ENCODE measurements at places on chromosomes 16 and 17.
A peak's percentile ranks its signal among the peaks of the same experiment; 100 is the strongest.

GRCh38 chr17:5893741-5894140, 176.4 kb upstream of the WSCD1 start:
- DNase-seq, result no peak

GRCh38 chr17:38628441-38628840, 22.7 kb upstream of the SRCIN1 start:
- no peak for DNase-seq

- no peak for DNase-seq
Measured at GRCh38 chr16:85961988-85962915, 63.3 kb downstream of the IRF8 start.

DNA sequence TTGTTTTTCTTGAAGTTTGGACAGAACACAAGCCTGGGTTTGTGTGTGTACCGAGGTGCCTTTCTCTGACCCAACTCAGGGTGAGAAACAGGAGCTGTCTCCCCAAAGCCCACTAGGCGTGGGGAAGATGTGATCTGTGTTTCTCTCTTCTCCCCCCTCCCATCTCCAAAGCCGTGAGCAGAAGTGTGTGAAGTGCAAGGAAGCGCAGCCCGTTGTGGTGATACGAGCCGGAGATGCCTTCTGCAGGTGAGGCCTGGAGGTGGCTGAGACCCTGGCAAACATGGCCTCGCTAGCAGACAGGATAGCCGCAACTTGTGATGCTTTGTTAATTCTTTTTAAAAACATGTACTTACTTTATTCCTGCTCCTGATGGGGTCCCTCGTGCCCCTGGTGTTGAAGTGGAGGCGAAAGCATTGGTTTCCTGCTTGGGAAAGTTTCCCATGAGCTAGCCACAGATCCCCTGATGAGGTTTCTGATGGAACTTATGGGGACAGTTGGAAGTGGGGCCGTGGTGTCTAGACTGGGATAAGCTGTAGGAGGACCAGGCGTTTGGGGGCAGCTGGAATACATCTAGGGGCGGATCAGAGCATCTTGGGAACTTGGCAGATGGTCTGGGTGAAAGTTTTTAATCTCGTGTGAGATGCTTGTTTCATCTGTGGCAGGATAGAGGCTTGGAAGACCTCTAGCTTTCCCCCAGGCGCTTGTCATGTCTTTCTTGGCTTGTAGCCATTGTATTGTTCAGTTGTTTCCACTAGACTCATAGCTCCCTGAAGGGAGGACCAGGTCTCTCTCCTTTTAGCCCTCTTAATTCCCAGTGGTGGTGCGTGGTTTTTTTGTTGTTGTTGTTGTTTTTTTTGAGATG, 893 bp downstream of the CTU2 start:
- no peak for DNase-seq

GRCh38 chr16:67979955-67980678, at the start of gene DPEP3:
Gene DPEP3 (minus strand): TSS chr16:67980499. CDS start chr16:67980380, 119 bp downstream.
- DNase-seq, result no peak

GRCh38 chr17:69254187-69254586, 25.6 kb upstream of the ABCA10 start:
- no peak for DNase-seq

DNA sequence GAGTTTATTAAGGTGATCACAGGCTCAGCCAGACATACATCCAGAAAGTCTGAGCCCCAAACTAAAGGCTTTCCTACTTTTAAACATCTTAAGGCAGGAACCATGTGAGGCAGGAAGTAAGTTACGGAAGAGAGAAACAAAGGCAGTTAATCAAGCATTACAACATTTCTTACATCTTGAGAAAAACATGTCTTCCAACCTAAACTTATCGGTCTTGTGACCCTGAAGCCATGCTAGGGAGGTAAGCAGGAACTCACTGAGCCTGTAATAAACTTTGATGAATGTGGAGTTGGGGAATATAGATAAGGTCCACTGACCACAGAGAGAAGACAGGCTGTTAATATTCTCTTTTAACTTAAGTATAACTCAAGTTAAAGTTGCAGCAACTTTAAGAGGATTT, 3.5 kb upstream of the ACSM3 start:
- DNase-seq, result no peak

DNA sequence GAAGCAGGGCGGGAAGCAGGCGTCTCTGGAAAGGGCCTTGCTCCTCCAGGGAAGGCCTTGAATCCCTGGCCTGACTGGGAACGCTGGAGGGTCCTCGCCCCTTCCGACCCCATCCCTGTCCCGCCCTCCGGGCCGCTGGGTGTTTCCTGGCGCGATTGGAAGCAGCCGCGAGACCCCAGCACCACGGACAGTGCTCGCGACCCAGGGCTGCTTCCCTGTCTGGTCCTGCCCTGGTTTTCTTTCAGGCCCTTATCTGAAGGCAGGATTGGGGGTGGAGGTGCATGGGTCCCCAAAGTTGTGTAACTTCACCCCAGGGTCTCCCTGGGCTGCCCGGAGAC, 2.1 kb downstream of the MGAT5B start:
- DNase-seq, result no peak

- no peak for DNase-seq
Measured at GRCh38 chr17:12909046-12909445, 108.8 kb downstream of the ELAC2 start.

- no peak for DNase-seq
Measured at GRCh38 chr16:27967169-27967568, 96.3 kb downstream of the GSG1L start.

DNA sequence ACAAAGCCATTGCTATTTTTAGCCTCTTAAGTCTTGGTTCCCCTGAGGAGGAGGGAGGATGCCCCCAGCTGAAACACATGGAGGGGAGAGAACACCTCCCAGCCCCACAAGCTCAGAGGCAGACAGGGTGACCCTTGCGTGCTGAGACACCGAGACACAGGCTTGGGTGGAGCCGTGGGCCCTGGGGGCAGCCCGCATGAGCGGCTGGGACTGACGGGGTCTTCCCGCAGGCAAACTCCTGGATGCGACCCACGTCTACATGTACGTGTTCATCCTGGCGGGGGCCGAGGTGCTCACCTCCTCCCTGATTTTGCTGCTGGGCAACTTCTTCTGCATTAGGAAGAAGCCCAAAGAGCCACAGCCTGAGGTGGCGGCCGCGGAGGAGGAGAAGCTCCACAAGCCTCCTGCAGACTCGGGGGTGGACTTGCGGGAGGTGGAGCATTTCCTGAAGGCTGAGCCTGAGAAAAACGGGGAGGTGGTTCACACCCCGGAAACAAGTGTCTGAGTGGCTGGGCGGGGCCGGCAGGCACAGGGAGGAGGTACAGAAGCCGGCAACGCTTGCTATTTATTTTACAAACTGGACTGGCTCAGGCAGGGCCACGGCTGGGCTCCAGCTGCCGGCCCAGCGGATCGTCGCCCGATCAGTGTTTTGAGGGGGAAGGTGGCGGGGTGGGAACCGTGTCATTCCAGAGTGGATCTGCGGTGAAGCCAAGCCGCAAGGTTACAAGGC, 9.8 kb downstream of the SLC16A3 start:
- peak; percentile 70 for DNase-seq

GRCh38 chr17:68719431-68719830, 118.3 kb upstream of the FAM20A start:
- no peak for DNase-seq

GRCh38 chr17:27496437-27496943, 40.2 kb downstream of the KSR1 start:
- no peak for DNase-seq

GRCh38 chr17:29880031-29880430, 50.0 kb downstream of the SSH2 start:
- DNase-seq, result no peak

DNA sequence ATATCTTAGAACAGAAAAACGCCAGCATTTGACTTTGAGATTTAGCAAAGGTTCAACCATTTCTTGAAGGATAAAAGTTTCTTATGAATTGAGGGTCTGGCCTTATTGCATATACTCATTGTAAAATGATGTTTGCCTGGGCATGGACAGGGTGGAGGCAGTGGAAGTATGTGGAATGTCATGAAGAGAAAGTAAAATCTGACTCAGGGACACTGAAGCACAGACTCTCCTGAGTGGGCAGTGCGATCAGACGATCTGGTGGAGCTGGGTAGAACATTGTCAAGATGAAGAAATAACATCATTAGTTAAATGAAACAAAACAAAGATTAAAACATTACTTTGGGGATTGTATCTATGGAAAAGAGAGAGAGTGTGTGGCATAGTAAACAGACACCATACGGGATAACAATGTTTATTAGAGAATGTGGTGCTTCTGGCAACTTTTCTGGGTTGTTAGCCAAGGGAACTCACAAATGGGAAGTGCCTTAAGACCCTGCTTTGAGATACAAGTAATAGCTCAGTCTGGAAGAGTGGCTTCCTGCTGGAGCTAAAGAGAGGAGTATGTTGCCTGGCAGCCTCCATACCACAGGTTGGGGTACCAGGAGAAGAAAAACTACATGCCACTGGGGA, 4.4 kb downstream of the MAP3K3 start:
- no peak for DNase-seq

DNA sequence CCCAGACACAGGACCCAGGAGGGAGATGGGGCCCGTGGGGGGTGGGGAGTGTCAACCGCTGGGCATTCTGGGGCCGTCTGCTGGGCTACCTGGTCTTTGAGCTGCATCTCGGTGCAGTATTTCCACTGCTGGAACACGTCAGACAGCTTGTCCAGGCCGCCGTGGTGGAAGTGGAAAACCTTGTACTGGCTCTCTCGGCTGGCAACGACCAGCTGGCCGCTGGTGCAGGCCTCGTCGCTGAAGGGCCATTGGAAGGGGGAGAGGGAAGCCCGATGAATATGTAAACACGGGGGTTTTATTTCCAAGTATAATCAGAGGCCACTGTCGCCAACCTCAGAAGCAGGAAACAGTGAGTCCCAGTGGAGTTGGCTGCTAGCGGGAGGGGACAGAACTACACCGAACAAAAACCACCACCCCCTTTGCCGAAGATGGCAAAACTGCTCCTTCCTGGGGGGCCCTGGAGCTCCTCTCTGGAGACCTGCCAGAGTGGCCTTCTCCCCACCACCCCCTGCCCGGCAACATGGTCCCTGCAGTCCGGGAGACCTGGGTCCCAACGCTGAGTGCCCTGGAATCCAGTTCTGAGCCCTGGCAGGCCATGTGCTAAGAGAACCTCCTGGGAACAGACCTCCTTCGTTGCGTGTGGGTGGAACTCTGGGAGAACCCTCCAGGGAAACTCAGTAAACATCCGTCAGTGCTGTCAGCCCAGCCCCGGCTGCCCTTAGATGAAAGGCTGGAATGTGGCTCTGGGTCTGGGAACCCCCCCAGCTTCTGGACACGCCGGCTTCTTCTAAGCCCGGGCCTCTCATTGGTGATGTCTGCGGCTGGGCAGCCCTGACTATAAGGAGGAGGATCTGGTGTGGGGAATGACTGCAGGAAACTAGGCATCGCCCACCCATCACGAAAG, 84.1 kb downstream of the TBC1D16 start:
- DNase-seq, result no peak

GRCh38 chr16:58318391-58318790, 23.6 kb upstream of the PRSS54 start:
- no peak for DNase-seq

DNA sequence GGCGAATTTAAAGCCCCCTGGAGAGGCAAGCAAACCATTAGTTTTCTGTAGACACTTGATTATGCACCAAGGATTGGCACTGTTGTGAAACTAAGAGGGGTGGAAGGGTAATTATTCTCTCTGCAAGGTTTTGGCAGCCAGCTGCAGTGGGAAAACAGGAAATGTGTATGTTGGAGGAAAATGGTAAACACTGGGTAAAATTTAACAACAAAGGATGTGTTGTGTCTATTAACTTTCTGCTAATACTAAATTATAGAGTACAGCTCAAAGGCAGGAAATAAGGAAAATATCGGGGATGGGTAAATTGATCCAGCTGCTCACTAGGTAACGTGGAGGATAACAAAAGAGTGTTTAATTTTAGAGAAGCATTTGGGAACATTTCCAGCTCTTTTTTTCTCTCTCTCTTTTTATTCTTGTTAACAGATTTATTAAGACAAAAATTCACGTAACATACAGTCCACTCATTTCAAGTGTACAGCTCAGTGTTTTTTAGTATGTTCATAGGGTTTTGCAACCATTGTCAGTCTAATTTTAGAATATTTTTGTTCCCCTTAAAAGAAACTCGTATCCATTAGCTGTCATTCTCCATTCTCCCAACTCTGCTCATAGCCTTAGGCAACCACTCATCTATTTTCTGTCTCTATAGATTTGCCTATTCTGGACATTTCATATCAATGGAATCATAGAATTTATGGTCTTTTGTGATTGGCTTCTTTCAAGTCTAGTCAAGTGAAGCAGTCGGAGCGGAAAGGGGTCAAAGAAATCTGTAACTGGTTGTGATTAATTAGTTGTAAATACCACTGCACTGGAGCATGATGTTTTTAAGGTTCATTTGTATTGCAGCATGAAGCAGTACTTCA, 41.8 kb downstream of the TANGO6 start:
- no peak for DNase-seq

DNA sequence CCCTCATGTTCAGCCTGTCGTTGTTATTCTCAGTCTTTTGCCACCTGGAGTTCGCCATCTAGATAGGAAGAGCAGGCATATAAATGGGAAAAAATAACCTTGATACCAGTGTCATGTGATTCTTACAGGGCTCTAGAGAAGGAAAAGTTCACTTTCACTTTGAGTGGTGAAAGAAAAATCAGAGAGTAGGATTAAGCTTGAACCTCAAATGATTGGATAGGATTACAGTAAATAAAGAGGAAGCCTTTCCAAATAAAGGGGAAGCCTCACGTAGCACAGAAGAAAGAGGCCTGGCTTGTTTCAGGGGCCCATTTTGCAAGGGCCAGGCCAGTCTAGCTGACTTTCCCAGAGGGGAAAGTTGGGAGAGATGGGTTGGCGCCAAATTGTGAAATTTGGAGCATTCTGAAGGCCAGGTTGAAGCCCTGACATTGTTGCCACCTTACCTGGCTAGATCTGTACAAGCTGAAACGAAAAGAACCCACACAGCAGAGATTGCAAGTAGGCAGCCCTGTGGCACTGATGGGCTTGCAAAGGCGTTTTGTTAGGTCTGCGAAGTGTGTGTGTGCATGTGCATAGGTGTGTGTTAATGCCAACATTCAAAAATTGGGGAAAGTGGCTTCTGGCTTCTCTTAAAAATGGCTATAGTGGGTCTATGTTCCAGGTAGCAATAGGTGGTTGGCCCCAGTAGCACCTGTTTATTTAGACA, 38.8 kb downstream of the TMC6 start:
- DNase-seq, result no peak

GRCh38 chr17:19618015-19618414, 30.5 kb upstream of the ALDH3A2 start:
- no peak for DNase-seq

- no peak for DNase-seq
Measured at GRCh38 chr17:67629971-67630320, 87.8 kb upstream of the NOL11 start.

DNA sequence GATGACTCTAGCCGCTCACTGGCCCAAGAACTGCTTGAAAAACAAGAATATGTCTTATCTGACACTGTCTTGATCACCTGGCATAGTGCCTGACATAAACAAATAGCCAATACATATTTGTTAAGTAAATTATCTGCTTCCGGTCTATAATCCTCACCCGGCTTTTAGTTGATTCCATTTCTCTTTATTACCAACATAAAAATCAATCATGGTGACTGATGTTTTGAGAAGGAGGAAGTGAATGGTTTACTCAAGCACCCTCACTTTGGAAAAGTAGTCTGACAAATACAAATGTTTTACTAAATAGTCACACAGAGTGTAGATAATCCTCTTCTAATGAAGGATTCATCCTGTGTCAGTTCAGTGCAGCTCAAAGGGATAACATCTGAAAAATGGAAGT, 47.0 kb downstream of the SKAP1 start:
- DNase-seq, result no peak

- DNase-seq, result no peak
Measured at GRCh38 chr17:34653511-34653910, 74.1 kb downstream of the TMEM132E start.

- DNase-seq, result no peak
Measured at GRCh38 chr16:83666449-83666848, 141.3 kb upstream of the HSBP1 start.

Data from stimulated activated CD4-positive, alpha-beta T cell treated with anti-CD3 and anti-CD28 coated beads, Interleukin-1b, Interleukin-23, amount 100 ng/mL, for 24 hours (primary cell).